Activated CD8-positive, alpha-beta T cell treated with anti-CD3 and anti-CD28 coated beads for 36 hours (primary cell): ENCODE measurements at places on chromosomes 4 and X. TPM values are rescaled to one million over a fixed set of nuclear protein-coding genes. Genes with fewer than 3 reads are reported as not detected.
A peak's percentile ranks its signal among the peaks of the same experiment; 100 is the strongest.

- H3K27me3 ChIP-seq = no peaks in the 10 kb centered on the region
- H3K27ac ChIP-seq = no peak overlapping the region
- H3K36me3 ChIP-seq = no peaks in the 10 kb centered on the region
- DNase-seq = no peak
- no peak overlapping the region for H3K4me3 ChIP-seq
Observed at GRCh38 chrX:82458207-82458754, 1049.8 kb upstream of the POU3F4 start.

The TMPRSS11A gene
- total RNA-seq = not detected

The ATOH1 gene
- not detected for total RNA-seq

- no peak overlapping the region for H3K4me3 ChIP-seq
- no peak for DNase-seq
- peaks cover 5% of the 10 kb centered on the region for H3K4me1 ChIP-seq
- no peaks in the 10 kb centered on the region for H3K36me3 ChIP-seq
- H3K27me3 ChIP-seq = no peaks in the 10 kb centered on the region
Observed at GRCh38 chrX:46694549-46694948, 64.4 kb downstream of the SLC9A7 start.

DNA sequence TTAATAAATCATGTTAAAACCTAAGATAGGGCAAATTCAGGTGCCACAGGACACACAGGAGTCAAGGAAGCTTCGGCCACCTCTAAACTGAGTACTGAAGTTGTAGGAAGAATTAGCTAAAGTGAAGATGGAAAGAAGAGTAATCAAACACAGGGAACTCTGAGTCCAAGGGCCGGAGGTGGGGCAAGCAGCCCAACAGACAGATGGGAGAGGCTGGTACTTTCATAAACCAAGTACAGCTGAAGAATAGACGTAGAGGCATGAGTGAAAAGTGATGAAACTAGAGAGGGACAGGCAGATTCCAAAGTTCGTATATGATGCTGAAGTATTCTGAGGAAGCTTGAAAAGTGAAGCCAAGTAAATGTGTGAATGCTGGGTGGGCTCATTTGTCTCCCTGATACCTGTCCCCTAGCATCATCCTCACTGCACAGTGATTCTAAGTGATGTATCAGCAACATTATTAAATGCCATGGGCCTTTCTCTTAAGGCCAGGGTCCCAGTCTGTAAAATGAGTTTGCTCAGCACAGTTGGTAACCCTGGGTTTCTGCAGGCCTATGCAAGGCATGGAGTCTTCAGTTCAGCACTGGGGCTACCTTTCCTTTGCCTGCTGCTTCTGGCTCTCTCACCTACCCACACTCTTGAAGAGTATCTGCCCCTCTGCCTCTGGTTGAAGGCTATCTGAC is 203.3 kb downstream of the NR3C2 start:
- H3K36me3 ChIP-seq = peaks cover 2% of the 10 kb centered on the region
- H3K27me3 ChIP-seq = no peaks in the 10 kb centered on the region
- H3K27ac ChIP-seq = no peak overlapping the region

DNA sequence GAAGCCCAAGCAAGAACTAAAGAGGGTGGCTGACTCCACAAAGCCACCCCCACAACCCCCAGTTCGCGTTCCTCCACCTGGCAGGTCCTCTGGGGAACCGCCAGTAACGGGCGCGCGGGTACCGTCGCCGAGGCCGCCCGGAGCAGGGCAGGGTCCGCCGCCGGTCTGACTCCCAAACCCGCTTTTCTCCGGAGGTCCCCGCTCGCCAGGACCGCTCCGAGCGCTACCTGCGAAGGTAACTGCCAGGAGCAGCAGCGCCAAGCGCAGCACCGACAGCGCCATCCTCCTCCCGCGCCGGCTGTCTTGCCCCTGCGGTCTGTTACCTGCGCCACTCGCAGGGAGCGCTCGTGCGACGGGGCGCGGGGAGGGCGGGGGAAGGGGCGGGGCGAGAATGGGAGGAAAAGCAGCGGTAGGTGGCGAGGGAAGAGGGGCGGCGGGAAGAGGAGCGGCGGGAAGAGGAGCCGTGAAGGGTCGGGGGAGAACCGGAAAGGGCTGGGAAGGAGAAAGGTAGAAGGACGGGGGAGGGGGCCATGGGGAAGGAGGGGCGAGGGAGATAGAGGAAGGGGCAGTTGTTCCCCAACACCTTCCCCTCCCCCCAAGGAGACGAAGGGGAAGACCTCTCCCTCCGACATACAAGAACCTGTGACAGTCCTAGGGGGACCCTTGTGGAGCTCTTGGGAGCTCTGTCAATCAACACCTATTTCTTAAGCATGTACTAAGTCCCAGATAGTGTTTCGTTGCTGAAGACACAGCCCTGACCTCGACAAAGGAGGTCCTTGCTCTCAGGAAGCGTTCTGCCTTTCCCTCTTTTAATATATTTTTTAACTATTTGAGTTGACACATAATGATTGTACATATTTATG is at the start of gene SPINK2:
Gene SPINK2 (minus strand): TSS at position 321 of the 863 bp plus-strand sequence. CDS start 39 bp downstream, at position 282.
- H3K4me1 ChIP-seq = peaks cover 33% of the 10 kb centered on the region
- peaks cover 1% of the 10 kb centered on the region for H3K36me3 ChIP-seq
- no peak within 1 kb of the TSS for H3K27ac ChIP-seq
- peaks cover 4% of the 10 kb centered on the region for H3K27me3 ChIP-seq
- H3K4me3 ChIP-seq = peak within 1 kb of the TSS; percentile 65
- peak; percentile 59 for DNase-seq

DNA sequence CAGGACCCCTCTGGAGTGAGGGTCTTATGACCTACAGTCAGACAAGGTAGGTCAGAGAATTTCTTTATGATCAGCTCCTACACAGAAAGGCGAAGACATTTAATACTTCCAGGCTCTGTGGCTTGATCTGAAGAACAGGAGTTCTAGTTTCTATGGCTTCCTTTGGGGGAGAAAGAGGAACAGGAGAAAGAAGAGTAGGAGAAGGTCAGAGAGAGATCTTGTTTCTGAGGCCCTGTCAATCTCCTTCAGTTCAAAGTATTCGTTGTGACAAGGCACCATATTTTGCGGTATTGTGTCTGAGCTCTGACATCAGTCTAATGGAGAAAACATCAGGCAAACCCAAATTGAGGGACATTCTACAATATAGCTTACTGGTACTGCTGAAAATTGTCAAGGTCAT is 16.7 kb downstream of the TMSB4X start:
- no peak for DNase-seq
- no peak overlapping the region for H3K27ac ChIP-seq
- H3K36me3 ChIP-seq = peaks cover 6% of the 10 kb centered on the region
- H3K4me3 ChIP-seq = no peak overlapping the region

The ADH6 gene
- total RNA-seq = not detected

DNA sequence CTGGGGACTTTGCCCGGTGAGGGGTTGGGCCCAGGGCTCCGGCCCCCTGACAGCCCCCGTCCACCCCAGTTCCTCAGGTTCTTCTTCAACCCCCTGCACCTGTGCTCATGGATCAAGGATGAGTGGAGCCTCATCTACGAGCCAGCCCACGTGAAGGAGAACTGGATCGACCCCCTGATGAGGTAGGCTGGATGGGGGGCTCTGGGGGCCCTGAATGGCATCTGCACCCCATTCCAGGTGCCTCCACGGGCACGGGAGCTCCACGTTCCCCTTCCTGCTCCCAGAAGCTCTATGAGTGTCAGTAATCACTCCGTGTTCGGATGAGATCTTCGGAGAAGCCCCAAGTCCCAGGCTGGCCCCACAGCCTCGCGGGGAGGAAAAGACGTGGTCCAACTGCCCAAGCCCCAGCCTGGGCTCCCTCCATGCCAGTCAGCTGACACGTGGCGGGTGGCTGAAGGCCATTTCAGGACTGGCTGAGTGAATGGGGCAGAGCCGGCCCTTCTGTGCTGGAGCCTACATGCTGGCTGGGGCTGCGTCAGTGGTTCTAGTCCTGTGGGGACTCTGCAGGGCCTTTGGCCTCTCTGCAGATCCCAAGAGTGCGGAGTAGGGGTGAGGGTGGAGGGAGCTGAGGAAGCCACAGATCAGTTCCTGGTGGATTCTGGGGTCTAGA is 24.4 kb downstream of the CFAP99 start:
- DNase-seq = no peak
- no peaks in the 10 kb centered on the region for H3K27me3 ChIP-seq
- no peak overlapping the region for H3K27ac ChIP-seq
